Brain (organoid and tissue), 16 donors: ENCODE measurements at places on chromosomes 2 and 18. TPM values are rescaled to one million over a fixed set of nuclear protein-coding genes. Genes with fewer than 3 reads are reported as not detected.

- no peak for DNase-seq
Measured at GRCh38 chr2:190867212-190867611, 13.4 kb upstream of the GLS start.

Gene IL18RAP
- not detected for polyA plus RNA-seq

DNA sequence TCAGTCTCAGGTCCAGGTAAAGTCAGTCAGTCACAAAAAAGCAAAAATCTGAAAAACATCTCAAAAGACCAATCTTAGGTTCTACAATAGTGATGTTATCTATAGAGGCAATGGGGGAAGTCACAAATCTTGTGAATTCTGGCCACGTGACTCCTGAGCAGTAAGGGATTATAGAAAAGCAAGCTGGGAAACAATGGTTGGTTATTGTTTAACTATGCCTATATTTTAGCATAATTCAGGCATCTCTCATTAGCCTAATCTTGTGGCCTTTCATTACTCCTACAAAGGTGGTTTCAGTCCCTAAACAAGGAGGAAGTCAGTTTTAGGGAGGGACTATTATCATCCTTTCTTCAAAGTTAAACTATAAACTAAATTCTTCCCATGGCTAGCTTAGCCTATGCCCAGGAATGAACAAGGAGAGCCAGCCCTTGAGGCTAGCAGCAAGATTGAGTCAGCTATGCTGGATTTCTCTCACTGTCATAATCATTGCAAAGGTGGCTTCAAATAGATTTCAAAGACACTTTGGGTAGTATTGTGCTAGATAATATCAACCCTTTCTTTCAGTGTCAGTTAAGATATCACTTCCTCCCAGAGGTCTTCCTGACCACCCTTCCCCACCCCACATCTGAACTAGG is 56.4 kb upstream of the ITGA6 start:
- DNase-seq: no peak

Gene TRIM43
- polyA plus RNA-seq: not detected

- DNase-seq: no peak
Measured at GRCh38 chr18:23521271-23521670, 18.0 kb downstream of the RMC1 start.

Gene CHRND
- not detected for polyA plus RNA-seq

GRCh38 chr2:203237346-203238238 is 1.2 kb upstream of the CYP20A1 start:
- no peak for DNase-seq

Gene RGPD3
- polyA plus RNA-seq: not detected

Gene EVA1A
- 4.9 TPM for polyA plus RNA-seq

DNA sequence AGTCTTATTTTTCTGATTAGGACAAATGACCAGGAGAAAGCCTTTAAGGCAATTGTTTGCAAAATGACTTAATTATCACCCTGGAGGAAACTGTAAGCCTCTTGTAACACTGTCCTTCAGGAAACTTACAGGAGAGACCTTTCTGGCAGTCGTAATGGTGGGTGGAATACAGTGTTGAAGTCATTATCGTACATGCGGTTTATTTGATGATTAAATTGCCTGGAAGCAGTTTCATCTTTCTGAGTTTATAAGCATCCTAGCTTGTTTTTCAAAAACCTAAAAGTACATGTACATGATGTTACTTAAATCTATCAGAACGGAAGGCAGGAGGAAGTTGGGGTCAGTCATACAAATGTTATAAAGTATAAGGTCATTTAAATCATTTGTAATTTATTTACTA is 86.2 kb upstream of the RAB27B start:
- no peak for DNase-seq

GRCh38 chr2:742221-742620 is 65.0 kb upstream of the TMEM18 start:
- DNase-seq: no peak

- DNase-seq: no peak
Measured at GRCh38 chr2:239179851-239180371, 220.9 kb downstream of the HDAC4 start.

- no peak for DNase-seq
Measured at GRCh38 chr2:238615187-238615586, 188.5 kb downstream of the ASB1 start.

Gene RFTN2
- 5.2 TPM for polyA plus RNA-seq

DNA sequence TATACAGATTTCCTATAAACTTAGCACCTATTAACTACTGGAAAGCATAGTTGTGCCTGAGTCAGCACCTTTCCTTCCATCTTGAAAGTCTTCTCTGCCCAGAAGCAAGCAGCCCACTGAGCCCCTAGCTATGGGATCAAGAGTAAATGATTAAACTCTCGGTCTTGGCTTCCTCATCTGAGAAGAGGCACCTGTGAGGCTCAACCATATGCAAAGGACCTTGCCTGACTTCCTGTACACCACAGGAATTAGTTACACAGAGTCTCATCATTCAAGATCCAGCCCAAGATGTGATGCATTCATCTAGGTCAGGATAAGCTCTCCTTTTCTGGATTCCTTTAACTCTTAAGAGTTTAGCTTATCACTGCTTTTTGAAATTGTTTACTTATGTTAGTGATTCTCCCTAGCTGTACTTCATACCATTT is 96.0 kb downstream of the CDH2 start:
- DNase-seq: no peak

Gene KYNU
- 0.15 TPM for polyA plus RNA-seq

- no peak for DNase-seq
Measured at GRCh38 chr2:212745359-212745758, 206.8 kb upstream of the ERBB4 start.

Gene SERPINB12
- polyA plus RNA-seq: not detected

- DNase-seq: no peak
Measured at GRCh38 chr2:83972128-83972527, 487.0 kb downstream of the SUCLG1 start.

Gene SLC9A4
- polyA plus RNA-seq: not detected

Gene SERPINB5
- not detected for polyA plus RNA-seq

GRCh38 chr2:4258563-4258962 is 555.2 kb downstream of the DCDC2C start:
- DNase-seq: no peak

DNA sequence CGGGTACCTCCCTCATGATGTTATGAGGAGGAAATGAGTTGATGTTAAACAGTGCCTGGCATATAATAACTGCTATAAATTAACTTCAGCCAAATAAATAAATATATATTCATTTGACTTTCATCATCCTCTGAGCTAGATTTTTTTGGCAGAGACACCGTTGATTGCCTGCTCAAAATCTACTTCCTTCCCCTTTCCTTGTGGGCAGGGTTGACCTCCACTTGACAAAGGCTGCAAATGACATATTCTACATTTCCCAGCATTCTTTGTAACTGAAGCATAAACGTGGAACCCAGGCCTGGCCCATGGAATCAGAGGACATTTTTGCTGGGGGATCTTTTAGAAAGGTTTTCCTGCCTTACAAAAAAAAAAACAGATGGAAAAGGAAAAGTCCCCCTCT is 177.8 kb downstream of the TXNL1 start:
- DNase-seq: no peak

Gene LANCL1
- polyA plus RNA-seq: 66.3 TPM

DNA sequence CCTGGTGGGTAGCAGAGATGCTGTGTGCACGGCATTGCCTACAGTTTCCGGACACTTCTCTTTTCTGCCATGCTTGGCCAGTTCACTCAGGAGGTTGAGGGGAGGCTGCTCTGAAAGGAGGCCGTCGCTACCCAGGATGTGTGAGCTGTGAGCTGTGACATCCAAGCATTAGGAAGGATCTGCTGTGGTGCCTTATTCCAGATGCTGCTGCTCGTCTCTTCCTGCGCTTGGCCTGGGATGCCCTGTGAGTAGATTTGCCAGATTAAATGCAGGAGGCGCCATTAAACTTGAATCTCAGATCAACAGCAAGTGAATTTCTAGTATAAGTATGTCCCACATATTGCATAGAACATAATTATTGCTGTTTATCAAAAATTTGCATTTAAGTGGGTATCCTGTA is 124.2 kb upstream of the SIX3 start:
- no peak for DNase-seq

- DNase-seq: no peak
Measured at GRCh38 chr18:35692866-35693265, 111.3 kb downstream of the GALNT1 start.

DNA sequence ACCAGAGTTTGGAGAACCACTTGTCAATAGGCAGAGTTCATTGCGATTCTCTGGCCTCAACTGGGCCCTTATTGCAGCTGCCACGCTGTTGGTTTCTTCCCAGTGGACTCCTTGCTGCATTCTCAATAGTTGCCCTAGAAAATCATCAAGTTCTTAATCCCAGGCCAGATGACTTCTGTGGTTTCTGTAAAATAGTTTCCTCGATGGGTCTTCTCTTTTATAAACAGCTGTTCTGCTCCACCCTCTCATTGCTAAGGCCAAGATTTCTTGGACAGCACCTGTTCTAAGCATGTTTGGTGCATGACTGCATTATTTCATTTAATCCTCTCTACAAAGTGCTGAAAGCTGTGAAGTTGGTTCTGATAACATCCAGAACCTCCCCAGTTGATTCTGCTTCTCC is 131.0 kb downstream of the BCL2L11 start:
- no peak for DNase-seq

Gene UGT1A7
- not detected for polyA plus RNA-seq

- DNase-seq: no peak
Measured at GRCh38 chr2:46388881-46389280, 90.5 kb upstream of the TMEM247 start.

Gene PRSS56
- not detected for polyA plus RNA-seq

GRCh38 chr2:97997784-97998392 is 2.1 kb upstream of the TMEM131 start:
- DNase-seq: peak; percentile 28

DNA sequence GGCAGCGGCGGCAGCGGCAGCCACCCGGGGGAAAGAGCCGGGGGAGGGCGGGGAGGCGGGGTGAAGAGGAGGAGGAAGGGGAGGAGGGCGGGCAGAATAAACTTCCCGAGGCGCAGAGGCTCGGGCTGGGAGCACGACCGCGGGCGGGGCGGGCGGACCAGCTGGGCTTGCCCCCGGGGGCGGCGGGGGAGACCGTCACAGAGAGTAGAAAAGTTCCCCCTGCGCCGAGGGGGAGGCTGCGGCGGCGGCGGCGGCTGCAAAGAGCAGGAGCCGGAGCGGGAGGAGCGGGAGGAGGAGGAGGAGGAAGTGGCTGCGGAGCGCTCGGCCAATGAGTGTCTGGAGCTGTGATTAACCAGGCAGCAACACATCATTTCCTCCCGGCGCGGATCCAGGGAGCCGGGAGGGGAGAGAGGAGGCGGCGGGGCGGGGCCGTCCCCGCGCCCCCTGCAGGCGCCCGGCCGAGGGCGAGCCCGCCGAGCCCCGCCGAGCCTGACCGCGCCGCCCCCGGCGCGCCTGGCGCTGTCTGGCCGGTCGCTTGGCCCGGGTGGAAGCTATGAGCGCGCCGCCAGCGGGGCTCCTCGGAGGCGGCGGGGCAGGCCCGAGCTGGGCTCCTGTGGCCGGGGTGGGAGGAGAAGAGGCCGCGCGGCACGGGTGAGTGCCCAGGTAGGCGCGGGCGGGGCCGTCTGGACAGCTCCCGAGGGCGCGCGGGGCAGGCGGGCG is at the start of gene ACVR1:
Gene ACVR1 (minus strand): TSS at position 265 of the 720 bp plus-strand sequence. CDS start 76,837 bp downstream, outside the sequence.
- DNase-seq: peak; percentile 98

DNA sequence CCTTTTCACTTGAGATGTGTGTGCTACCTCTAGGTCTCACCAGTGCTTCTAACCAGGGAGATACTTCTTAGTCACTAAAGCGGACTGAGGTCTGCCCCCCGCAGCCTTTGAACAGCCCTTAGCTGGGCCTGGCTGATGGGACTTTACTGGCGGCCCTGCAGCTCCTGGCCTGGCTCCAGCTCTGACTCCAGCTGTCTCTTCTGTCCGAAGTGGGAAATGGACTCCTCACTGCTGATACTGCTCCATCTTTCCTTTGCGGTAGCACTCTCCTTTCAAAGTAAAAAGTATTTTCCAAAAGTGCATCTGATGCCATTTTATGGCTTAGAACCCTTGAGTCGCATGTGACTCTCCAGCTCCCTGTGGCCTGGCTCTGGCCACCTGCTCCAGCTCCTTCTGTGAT is 64.5 kb downstream of the ATP9B start:
- no peak for DNase-seq

GRCh38 chr2:162085090-162085891 is 11.3 kb upstream of the DPP4 start:
- DNase-seq: no peak

DNA sequence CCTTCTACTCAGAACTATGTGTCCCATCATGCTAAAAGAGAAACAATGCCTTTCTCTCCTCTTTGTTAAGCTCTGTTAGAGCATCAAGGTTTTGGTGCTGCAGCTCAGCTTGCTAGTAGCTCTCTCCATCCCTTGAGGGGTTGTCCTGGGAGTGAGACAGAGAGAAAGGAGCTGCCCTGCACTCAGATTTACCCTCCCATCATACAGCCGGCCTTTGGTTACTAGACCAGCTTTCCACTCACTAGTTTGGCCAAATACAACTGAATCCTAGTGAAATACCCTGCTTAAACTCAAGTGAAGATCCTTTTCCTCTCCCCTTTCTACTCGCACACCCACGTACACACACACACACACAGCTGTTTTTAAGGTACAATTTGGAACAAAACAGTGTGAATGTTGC is 2.3 kb upstream of the CHN1 start:
- DNase-seq: no peak

- no peak for DNase-seq
Measured at GRCh38 chr2:128043041-128043440, 15.2 kb upstream of the SAP130 start.

GRCh38 chr2:52336951-52337350 is 1305.0 kb upstream of the NRXN1 start:
- no peak for DNase-seq

Gene PLGLB2
- not detected for polyA plus RNA-seq

GRCh38 chr2:47360927-47361326 is 42.0 kb upstream of the MSH2 start:
- no peak for DNase-seq

DNA sequence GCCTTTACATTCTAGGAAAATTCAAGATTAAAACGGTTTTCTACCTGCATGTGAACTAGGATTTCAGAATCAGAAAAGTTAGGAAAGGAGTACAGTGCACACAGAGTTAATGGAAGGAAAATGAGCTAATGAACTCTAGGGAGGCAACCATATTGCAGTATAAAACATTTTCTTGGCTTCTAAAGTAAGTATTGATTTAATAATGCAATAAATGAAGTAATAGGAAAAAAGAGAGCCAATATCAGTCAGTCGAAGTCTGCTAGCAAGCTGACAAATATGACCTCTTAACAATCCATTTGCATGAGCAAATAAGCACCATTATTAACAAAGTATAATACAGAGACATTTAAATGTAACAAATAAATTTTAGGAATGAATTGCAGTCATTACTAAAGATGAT is 80.2 kb upstream of the COL3A1 start:
- no peak for DNase-seq

DNA sequence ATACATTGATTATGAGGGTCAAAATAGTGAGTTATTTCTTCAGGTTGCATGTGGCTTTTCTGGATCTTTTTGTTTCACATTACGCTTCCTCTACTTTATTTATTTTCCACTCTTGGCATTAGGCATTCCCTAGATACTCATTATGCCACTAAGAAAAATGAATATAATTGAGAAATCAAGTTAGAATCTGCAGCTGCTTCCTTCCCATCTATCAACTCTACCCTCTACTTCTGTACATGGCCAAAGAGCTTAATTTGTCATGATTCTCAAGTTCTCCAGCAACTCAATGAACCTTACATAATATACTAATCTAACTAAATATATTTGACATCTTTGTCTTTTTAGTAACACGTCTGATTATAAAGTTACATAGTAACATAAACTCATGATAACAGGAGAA is 598.1 kb upstream of the LRRTM4 start:
- DNase-seq: no peak

GRCh38 chr2:118641711-118642110 is 205.7 kb downstream of the EN1 start:
- no peak for DNase-seq

Gene B3GNT7
- 3.4 TPM for polyA plus RNA-seq

Gene CCDC74B
- 32.4 TPM for polyA plus RNA-seq

GRCh38 chr2:42284019-42284418 is 77.0 kb downstream of the COX7A2L start:
- DNase-seq: no peak

Gene ALPP
- polyA plus RNA-seq: not detected
